ENCODE measurements at places on chromosomes 5 and 9.

DNA sequence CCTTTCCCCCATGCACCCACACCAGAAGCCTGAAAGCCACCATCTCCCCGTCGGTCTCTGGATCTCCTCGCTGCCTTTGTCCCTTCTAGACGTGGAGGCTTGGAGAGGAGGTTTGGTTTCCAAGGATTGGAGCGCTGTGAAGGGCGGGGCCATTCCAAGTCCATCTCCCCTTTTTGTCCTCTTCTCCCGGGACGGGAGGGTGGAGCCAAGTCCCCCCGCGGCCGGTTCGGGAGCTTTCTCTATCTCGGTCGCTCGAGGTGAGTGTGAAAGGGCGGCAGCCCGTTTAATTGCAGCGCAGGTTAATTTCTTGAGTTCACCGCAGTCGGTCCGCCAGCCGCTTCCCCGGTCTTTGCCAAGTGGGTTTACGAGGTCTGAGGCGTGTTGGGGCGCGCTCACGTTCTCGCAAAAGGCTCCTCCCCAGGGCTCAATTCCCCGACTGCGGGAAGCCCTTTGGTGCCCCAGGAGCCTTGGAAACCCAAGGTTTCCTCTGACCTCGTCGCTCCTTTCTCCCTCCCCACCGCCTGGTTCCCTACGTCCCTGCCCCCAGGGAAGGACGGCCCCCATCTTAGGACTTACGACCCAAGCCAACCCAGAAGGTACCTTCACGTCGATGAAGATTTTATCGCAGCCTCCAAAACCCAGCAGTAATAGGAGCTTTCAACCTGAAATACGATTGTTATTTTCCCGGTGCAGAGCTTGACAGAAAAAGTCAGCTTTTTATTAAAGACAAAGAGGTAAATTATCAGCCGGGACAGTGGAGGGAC lies 2.8 kb upstream of the ZNF462 start:
- no peak for DNase-seq

DNA sequence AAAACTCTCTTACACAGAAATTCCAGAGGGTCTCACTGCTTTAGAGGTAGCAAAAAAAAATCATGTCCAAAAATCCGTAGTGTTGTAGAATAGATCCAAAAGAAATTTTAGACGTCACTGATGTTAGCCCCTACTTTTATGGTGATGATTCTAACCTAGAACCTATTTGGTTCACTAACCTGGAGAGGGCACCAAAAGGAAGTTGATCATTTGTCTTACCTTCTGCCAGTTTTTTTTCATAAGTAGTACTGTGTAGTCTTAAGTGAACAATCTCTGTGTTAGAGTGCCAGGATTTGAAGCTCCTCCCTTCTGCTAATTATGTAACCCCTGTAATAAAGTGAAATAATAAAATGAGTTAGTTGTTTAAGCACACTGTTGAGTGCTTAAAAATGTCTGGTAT lies 215.2 kb downstream of the SMARCA2 start:
- no peak for DNase-seq

GRCh38 chr5:5164163-5164562 lies 24.0 kb downstream of the ADAMTS16 start:
- DNase-seq = no peak

GRCh38 chr5:61205013-61205412 lies 42.7 kb upstream of the SMIM15 start:
- no peak for DNase-seq

GRCh38 chr9:107948601-107949000 lies 459.0 kb upstream of the KLF4 start:
- DNase-seq = no peak

GRCh38 chr9:97109194-97109811 lies 70.4 kb upstream of the CTSV start:
- no peak for DNase-seq

DNA sequence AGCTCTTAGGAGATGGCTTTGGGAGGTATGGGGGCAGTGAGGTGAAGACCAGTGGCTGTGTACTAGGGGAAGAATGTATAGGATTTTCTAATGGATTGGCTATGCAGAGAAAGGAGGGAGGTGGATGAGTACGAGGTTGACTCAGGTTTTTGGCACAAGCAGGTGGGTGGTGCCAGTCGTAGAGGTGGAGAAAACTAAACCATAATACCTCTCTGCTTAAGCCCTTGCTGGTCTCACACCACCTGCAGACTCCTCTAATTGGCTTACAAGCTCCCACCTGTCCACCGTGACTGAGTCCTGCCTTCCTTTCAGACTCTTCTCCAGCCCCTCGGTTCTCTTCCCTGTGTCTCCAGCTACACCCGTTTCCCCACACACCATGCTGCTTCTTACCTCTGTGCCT lies 521.7 kb upstream of the CLINT1 start:
- no peak for DNase-seq

DNA sequence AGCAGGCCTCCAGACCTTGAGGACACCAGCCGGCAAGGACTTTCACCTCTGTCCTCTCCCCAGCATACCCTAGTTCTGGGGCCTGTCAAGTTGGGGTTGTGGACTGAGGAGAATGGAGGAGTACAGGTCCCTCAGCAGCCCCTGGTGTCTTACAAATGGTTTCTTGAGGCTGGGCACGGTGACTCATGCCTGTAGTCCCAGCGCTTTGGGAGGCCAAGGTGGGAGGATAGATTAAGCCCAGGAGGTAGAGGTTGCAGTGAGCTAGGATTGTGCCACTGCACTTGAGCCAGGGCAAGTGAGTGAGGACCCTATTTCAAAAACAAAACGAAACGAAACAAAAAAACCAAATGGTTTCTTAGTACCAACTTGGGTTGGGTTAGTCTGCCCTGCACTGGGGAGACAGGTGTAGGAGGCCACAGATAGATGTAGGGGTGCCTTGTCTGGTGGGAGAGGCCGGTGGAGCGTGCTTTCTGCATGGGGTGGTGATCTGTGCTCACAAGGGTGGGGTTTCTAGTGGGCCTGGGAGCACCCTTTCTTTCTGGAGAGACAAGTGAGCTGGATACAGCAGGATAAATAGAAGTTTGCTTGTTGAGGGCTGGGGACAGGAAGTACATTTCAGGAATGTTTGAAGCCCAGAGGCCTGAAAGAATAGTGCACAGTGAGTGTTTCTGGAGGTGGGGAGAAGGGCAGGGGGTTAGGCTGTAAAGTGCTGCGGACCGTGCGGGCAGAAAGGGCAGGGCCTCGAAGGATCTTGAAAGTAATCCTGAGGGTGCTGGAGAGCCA lies 37.7 kb upstream of the PSD2 start:
- no peak for DNase-seq

DNA sequence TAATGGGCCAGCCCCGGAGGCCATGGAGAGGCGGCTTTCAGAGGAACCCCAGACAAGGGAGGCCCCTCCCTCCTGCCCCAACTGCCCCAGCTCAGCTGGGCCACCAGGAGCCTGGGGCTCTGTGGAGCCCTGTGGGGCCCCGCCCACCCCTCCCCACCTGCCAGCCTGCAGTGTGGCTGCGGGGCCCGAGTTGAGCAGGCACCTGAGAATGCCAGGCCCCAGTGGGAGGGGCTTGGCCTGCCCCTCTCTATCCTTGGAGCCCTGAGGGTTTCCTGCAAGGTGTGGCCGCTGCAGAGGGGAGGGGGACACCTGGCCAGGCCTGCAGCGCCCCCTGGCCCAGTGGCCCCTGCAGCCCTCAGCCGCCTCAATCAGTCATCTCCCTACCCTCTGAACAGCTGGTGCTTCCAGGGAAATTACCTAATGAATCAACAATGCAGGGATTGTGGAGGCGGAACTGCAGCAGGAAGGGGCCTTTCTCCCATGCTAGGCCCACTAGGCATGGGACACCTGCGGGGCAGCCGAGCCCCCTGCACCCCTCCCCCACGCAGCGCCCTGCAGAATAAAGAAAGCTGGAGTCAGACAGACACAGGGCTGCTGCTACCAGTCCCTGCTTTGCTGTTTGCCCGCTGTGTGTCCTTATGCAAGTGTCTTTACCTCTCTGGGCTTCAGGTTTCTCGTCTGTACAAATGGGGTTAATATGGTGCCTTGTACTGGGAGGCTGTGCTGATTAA lies 48.0 kb downstream of the LMX1B start:
- no peak for DNase-seq

DNA sequence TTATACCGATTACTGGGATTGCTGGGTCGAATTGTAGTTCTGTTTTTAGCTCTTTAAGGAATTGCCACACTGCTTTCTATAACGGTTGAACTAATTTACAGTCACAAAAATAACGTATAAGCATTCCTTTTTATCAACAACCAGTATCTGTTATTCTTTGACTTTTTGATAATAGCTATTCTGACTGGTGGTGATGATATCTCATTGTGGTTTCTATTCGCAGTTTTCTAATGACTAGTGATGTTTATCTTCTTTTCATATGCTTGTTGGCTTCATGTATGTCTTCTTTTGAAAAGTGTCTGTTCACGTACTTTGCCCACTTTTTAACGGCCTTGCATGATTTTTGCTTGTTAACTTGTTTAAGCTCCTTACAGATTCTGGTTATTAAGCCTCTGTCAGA lies 74.4 kb downstream of the FAM174A start:
- DNase-seq = no peak

DNA sequence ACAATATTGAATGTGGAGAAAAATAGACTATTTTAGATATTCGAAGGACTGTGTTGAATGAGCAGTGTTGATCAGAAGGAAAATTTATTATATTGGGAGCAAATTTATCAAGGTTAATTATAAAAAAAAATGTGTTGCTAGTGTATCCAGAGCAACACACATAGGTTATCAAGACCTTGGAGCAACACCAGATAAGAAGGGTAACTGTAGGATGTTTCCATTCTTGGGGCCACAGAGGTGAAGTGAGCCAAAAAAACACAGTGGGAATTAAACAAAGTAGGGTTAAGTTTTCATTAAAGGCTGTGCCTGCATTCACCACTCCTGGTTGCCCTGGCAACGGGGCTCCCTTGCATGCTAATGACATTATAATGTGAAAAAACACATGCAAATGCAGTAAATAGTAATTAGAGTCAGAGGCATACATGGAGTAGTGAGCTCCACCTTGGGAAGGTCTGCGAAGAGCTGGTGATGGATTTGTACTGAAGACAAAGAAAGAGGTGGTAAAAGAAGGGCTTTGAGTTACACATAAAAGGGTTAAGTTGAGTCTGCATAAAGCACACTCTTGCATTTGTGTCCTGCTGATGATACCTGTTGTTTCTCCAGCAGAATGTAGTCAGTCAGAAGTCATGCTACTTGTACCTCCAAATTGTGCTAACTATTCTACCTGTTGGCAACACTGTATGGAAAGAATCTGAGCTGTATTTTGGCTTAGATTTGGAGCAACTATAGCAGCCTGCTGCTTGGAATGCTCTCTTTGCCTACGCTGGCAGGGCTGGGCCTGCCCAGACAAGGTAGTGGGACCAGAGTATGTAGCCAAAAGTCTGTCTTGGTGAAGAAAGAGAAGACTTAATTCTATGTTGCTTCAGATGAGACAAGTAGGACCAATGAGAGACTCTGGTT lies 59.6 kb downstream of the ATG10 start:
- no peak for DNase-seq

GRCh38 chr9:14066831-14067230 lies 247.1 kb downstream of the NFIB start:
- no peak for DNase-seq

DNA sequence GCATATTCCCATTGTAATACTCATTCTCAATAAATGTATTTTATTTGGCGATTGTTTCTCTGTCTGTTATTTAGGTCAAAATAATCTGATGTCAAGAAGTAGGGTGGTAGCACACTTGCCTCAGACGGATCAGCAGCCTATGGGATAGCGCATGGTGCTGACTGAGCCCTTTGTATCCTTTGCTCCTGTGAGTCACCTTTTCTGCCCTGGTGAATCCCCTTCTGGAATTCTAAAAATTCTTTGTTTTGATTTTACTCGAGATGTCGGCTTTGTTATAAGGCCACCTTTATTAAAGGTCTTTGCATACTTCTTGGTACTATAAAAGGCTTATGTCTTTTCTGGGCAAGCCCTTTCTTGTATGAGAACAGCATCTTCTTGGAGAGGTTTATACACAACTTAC lies 1187.8 kb downstream of the CDH9 start:
- no peak for DNase-seq

GRCh38 chr5:93922551-93922950 lies 181.2 kb upstream of the POU5F2 start:
- DNase-seq = no peak

GRCh38 chr9:14366076-14366475 lies 52.1 kb upstream of the NFIB start:
- no peak for DNase-seq

DNA sequence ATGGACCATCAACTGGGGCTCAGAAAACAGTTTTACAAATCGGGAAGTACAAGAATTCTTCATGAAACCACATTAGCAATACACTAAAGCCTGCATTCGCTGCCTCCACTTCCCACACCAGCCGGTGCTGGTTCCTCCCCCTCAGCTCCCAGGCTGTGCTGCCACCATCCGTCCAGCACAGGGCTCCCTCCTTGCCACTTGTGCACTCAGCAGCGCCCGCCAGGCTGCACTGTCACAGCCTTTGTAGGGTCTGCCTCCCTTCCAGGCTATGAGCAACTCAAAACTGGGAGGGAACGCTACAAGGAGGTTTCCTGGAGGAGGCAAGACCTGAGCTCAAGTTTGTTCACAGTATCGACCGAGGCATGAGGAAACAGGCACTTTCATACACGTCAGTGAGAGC lies 7.7 kb downstream of the MAPK9 start:
- no peak for DNase-seq

DNA sequence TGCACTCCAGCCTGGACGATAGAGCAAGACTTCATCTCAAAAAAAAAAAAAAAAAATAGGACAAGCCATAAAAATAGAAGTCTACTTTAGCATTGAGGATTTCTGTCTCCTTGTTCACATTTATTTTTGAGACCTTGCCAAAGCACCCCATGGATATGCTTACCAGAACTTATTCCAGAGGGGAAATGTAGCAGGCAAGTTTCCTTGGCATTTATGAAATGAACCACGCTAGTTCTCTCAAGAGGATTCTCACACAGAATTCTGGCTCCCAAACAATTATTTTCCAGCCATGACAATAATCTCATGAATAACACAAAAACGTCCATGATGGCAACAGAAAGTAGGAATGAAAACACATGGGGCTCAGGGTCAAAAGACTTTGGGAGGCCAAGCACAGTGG lies 23.4 kb upstream of the GPX8 start:
- DNase-seq = no peak

- no peak for DNase-seq
These were observed 607.2 kb downstream of the EFNA5 start for GRCh38 chr5:107063511-107063910.

- no peak for DNase-seq
These were observed 129.6 kb downstream of the KCNIP1 start for GRCh38 chr5:170633235-170634081.

DNA sequence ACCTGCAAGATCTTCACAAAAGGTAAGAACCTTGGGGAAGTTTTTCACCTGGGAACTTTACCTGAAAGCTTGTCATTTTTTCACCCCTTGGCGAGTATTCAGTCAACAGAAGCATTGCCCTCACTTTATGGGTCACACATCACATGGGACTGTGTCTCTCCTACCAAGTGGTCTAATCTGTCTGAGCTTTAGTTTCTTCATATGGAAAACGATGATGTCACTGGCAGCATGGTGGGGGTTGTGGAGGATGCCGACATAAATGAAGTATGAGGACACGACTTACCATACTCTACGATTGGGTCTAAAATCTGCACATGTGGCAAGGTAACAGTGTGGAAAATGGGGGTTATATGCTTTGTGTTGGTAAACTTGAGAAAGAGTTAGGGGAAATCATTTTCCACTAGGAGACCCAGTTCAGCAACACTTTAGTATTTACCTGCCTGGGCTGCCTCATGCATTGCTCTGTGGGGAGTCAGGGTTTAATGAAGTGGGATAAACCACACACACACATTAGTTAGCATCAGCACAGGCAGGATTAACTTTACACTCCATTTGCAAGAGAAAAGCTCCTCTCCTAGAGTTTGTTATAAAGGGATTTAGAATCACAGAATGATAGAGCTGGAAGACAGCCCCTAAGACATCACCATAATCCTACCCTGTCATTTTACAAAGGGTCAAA lies 19.8 kb upstream of the PAX5 start:
- DNase-seq = no peak

All from cortex of kidney (tissue), 1 donor.